RPMI7951 (cell line): ENCODE measurements at places on chromosomes 16 and 17.

DNA sequence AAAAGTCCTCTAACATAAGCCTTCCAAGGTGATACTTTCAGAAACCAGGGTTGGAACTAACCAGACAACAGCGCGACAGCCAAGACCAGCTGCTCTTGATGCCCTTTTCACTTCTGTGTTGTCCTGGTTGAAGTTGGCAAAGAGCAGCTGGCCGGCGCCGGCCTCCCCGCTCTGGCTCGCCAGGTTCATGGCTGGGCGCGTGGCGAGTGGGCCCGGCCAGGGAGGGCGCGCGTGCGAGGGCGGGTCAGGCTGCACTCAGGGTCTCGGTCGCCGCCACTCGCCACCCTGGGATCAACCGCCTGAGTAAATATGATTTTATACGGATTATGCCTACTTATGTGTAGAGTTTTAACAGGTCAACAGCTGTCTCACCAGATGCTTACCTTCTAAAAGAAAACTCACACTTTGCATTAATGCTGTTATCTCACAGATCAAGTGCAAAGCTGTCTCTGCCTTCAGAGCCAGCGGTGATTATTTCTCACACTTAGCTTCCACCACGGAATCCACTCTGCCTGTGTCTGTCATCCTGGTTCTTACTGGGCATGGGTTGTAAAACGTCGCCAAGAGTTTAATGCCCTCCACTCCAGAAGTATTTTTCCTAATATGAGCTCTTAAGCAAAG is 13.5 kb downstream of the KCTD2 start:
- no peak for DNase-seq

DNA sequence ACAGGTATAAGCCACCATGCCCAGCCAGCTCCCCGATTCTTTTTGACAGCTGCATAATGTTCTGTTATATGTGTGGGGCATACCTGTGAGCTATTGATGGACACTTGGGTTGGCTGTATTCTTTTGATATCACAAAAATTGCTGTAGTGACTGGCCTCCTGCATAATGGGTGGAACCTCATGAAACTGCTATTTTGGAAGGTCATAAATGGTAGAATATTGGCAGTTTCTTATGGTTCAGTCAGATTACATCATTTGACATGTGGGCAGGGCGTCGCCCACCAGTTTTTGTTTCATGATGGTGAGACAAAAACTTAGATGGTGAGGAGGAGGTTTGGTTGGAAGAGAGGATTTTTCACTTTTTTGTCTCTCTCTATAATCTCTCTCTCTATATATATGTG is 26.7 kb upstream of the POLR3E start:
- DNase-seq: no peak

DNA sequence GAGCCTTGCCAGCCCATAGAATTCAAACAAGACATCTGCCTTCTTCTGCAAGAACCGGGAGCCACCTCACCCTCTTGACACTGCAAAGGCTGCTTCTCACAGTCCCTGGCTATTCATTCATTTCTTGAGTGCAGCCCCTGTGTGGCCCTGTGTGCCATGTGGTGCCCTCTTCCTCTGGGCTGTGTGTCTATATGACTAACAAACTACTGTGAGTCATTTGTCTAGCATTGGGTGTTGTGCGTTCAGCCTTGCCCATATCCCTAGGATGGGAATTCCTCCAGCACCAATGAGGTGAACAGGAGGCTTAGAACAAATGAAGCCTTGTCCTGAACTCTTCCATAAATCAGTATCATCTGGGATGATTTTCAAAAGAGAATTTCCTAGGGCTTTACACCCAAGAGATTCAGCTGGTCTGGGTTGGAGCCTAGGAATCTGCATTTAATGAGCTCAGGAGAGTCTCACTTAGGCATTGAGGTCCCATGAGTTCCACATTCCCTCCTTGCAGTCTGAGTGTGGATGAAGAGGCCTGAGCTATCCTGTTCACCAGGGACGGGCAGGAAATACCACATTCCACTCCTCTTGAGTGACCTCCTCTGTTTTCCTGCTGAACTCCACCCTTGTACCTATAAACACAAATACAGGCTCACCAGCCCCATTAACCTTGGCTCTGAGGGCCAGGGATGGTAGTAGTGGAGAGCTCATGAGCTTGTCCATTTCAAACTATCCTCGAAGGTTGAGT is 308.7 kb upstream of the N4BP1 start:
- DNase-seq: peak; percentile 45

DNA sequence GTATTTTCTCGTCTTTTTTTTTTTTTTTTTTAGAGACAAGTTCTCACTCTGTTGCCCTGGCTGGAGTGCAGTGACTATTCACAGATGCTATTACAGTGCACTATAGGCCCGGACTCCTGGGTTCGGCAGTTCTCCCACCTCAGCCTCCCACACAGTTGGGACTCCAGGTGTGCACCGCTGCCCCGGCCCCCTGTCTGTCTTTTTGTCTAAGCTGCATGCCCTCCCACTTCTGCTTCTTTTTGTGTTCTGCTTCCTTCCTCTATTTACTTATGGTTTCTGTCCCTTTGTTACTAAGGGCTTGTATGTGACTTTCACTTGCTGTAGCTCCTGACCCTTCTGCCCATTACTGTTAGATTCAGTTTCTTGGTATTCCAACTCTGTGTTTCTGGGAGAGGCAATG is 20.5 kb downstream of the SLC7A6 start:
- no peak for DNase-seq

DNA sequence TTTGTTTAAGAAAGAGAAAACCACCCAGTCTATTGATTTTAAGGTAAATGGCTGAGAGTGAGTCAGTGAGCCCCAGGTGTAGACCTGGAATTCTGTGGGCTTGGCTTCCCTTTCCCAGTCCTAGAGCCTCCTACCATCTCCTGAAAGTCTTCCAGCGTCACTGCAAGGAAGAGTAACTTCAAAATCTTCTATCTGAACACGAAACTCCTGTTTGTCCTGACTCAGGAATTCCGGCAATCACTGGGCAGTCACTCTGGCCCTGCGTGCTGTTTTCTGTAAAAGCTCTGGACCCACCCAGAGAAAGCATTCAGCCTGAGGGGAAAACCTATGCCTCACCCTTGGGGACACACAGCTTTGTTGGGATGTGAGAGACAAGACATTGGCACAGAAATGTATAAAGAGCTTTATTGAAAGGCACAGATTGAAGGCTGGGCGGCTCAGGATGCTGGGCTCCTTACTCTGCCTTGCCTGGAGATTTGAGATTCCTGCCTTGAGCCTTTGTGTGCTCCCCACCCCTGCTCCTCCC is 15.9 kb downstream of the MINK1 start:
- DNase-seq: no peak

DNA sequence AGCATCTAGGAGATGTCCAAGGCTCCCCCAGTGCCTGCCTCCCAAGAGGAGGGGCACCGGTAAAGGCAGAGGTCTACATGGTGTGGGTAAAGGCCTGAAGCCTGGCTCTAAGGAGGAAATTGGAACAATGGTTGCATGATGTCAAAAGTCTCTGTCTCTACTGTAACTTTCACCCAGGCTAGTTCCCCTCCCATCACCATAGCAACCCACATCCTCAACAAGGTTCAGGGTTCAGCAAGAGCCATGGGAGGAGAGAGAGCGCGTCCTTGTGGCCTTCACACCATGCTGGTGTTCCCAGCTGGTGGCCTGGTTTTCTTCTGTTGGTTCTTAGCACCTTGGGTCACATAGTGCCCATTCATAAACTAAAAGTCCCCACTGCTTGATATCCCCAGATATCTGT is 196.7 kb upstream of the CDH5 start:
- no peak for DNase-seq

DNA sequence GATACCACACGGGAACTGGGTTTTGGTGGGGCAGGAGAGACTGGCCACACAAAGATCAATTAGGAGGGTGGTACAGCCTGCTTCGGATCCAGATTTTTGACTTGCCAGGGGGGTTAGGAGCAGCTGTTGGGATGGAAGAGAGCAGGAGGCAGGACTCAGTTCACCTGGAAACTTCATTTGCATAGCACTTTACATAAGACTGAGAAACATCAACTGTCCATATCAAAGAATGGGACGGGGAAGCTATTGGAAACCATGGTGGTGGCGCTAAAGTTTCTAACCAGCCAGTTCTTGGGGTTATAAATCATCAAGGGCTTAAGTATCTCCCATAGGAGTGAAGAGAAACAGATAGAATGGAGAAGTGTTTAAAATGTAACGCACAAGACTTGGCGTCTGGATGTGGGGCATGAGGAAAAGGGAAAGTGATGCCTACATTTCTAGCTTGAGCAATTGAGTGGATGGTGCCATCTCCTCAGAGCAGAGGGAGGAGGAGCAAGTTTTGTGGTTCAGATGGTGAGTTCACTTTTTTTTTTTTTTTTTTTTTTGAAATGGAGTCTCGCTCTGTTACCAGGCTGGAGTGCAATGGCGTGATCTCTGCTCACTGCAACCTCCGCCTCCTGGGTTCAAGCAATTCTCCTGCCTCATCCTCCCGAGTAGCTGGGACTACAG is 6.4 kb upstream of the SRCAP start:
- no peak for DNase-seq

GRCh38 chr17:77869665-77870132 is 88.8 kb upstream of the TNRC6C start:
- no peak for DNase-seq

GRCh38 chr17:45895304-45895968 is 1.1 kb downstream of the MAPT start:
- DNase-seq: no peak

GRCh38 chr16:85330006-85330693 is 217.9 kb upstream of the CIBAR2 start:
- no peak for DNase-seq

- DNase-seq: peak; percentile 89
Observed at GRCh38 chr17:15409721-15410250, 57.6 kb downstream of the CDRT4 start.

DNA sequence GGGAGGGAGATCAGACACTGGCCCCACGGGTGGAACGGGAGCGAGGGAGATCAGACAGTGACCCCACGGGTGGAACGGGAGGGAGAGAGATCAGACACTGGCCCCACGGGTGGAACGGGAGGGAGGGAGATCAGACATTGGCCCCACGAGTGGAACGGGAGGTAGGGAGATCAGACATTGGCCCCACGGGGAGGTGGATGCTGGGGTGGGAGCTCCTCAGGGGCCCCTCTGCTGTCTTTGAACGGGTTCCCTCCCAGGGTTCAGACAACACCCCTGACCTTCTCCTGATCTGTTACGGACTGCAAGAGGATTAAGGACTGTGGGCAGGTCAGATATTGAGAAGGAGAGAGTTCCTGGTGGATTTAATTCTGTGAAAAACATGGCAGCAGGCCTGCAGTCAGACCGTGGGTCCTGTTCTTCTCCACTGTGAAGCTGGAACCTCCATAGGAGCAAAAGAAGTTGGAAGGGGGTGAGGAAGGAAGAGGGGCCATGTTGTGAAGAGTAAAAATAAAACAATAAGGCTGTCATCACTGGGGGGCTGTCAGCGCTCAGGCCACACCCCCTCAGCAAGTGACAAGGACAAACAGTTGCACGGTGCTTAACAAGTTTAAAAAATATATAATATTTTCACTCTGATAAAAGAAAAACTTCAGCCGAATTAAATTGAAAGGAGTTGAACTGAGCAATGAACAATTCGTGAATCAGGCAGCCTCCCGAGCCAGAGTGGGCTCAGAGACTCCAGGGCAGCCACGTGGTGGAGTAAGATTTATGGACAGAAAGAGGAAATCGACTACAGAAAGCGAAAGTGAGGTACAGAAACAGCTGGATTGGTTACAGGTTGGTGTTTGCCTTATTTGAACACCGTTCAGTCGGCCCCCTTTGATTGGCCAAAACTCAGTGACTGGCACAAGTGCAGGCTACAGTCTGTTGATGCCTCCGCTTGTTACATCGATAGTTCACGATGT is 348.7 kb upstream of the TNRC6C start:
- peak; percentile 51 for DNase-seq

- DNase-seq: peak; percentile 58
Observed at GRCh38 chr16:73878611-73879010, 418.0 kb upstream of the PSMD7 start.

GRCh38 chr16:46774743-46775177 is 26.6 kb upstream of the MYLK3 start:
- DNase-seq: no peak
